ENCODE measurements at places on chromosomes 1 and 21.

DNA sequence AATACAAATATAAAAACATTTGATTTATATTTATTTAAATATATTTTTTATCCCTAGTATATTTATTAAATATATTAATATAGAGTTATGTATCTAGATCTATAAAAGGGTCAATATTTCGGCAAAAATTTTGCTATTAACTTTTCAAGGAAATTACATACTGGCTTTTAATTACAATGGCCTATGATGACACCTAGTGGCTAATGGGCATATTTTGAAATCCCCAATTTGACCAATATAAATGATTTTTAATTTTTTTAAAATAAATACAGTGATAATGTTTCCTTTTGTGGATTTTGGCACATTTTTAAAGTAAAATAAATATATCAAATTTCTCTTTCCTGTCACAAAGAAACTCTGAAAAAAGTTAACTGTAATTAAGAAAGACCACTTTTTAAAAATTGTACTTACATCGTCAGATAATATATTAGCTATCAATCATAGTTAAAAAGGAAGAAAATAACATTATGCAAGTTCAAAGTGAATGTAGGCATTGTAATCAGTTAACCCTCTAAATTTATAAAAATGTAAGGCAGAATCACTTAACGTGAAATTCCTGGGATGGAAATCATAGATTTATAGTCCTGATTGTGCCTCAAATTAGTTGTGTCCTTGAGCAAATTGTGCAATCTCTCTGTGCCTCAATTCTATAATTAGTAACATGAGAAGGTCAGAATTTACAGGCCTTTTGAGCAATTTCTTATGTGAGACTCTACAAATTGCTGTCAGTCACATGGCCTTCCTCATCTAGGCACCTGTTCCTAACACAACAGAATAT, 25.6 kb upstream of the RGS13 start:
- no peak for DNase-seq

DNA sequence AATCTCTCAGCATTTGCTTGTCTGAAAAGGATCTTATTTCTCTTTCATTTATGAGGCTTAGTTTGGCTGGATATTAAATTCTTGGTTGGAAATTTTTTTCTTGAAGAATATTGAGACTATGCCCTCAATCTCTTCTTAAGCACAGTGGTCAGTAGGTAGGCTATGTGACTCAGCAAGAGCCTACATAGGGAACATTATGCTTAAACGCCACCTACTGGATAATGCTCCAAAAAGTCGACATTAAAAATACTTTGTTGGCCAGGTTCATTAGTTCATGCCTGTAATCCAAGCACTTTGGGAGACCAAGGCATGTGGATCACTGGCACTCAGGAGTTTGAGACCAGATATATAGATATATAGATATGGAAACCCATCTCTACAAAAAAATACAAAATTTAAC, 678.0 kb upstream of the USP24 start:
- DNase-seq = peak; percentile 51

- no peak for DNase-seq
These were observed 10.7 kb upstream of the RAD54L start for GRCh38 chr1:46236882-46237281.

- no peak for DNase-seq
These were observed 4.3 kb downstream of the CAMK1G start for GRCh38 chr1:209587789-209588188.

- DNase-seq = no peak
These were observed 20.5 kb upstream of the FRRS1 start for GRCh38 chr1:99786751-99787501.

DNA sequence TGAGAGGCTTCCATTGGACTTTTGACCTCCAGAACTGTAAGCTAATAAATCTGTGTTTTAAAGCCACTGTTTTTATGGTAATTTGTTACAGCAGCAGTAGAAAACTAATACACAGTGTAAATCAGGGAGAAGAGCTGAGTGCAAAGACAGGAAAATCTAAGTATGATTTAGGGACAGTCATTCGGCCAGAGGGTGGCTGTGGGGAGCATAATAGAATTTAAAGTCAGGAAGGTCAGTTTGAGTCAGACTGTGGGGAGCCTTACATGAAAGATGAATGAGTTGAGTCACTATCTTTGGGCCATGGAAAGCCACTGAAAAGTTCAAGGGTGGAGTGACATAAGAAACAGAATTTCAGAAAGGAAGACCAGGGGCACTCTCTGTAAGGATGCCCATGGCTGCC, 52.4 kb upstream of the SSX2IP start:
- DNase-seq = no peak

DNA sequence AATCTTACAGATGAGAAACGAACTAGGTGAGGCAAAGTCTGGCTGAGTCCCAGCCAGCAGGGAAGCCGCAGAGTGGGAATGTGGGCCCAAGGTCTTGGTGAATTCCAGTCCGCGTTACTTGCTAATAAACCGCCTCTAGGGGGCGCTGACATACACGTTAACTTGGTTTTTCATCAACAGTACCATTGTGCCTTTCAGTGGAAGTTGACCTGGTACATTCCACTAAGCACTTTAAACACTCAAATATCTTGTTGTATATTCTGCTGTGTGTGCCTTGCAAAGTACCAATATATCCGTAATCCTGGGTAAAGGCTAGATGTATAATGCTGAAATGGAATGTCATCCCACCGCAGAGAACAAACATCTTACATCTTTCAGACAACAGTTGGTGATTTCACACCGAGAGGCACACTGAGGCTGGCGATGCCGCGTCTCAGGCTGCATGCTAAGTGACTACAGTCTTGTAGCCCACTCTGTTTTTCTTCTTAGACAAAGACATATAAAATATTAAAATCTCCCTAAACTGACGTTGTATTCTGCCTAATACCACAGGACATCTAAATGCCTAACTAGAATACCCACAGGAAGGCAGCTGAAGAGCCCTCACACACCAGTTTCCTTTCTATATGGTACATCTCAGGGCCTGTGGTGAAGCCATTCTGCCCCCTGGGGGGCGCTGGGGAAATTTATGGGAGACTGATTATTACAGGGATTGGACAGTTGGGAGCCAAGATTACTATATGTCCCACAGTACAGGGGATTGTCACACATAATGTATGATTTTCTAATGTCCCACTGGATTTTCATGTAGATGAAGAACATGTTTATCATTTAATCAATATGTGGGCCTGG, 49.2 kb upstream of the C1orf198 start:
- peak; percentile 52 for DNase-seq

DNA sequence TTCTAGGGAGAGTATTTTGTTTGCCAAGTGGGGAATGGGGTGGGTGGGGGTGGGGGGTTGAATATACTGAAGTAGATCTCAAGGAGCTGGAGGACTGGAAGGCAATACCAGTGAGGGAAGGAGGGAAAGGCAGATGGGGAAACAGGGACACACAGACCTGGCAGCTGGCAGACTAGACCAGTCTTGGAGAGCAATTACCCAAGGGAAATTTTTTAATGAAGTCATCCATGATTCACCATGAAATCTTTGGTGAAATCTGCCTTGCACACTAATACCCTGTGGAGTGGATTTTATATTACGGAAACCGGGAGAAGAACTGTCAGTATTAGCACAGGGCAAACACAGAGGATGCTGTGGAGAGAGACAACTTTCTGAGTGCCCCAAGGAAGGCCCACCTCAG, 29.7 kb upstream of the MARK1 start:
- DNase-seq = no peak

GRCh38 chr1:18440385-18441226, 40.1 kb upstream of the KLHDC7A start:
- DNase-seq = no peak

DNA sequence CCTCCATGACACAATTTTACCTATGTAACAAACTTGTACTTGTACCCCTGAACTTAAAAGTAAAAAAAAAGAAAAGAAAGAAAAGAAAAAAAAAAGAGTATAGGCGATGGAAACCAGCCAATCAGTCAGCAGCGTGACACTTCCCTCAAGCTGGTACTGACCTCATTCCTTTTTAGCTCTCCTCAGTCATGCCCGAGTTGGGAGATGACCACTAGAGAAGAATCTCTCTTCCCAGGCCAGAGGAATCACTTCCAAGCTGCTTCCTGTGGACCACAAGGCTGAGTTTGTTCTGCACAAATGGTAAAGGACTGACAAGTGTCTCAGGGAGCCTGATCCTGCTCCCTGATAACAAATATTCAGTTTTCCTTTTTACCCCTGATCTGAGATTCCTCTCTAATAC, 313.5 kb upstream of the ESRRG start:
- DNase-seq = no peak

GRCh38 chr1:186617926-186618325, 62.3 kb downstream of the PTGS2 start:
- no peak for DNase-seq

- DNase-seq = no peak
These were observed at the start of gene ITLN1 for GRCh38 chr1:160885042-160885441. ITLN1 (minus strand) TSS chr1:160885180; CDS start chr1:160884877, 303 bp downstream.

- no peak for DNase-seq
These were observed 18.9 kb downstream of the SDE2 start for GRCh38 chr1:225980005-225980836.

GRCh38 chr1:202254454-202255252, 61.1 kb downstream of the LGR6 start:
- no peak for DNase-seq

GRCh38 chr1:7421471-7422075, 349.5 kb upstream of the VAMP3 start:
- DNase-seq = no peak

DNA sequence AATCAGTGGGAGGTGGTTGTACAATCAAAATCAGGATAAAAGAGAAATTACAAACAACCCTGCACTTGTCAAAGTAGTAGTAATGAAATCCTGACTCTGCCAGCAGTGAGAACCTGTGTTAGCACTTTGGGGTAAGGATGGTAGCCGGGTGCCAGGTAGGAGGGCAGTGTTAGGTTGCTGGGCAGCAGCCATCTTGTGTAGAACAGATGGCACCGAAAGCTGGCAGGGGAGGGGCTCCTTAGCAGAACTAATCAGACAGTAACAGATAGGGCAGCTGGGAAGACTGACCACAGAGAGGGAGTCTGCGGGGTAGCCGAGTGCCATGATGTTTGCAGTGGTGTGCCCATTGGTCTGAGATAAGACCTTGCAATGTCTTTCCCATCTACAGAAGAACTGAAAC, 137.3 kb downstream of the SDCCAG8 start:
- DNase-seq = no peak
